ENCODE measurements at places on chromosomes 6 and 20.

DNA sequence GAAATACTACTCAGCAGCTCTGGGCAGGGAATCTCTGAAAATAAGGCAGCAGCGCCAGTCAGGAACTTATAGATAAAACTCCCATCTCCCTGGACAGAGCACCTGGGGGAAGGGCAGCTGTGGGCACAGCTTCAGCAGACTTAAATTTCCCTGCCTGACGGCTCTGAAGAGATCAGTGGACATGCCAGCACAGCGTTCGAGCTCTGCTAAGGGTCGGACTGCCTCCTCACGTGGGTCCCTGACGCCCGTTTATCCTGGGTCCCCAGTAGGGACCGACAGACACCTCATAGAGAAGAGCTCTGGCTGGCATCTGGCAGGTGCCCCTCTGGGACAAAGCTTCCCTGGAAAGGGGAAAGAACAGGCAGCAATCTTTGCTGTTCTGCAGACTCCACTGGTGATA is 59.0 kb downstream of the COL21A1 start:
- no peak for DNase-seq

- no peak for DNase-seq
Measured at GRCh38 chr6:106183430-106183829, 97.3 kb downstream of the PRDM1 start.

DNA sequence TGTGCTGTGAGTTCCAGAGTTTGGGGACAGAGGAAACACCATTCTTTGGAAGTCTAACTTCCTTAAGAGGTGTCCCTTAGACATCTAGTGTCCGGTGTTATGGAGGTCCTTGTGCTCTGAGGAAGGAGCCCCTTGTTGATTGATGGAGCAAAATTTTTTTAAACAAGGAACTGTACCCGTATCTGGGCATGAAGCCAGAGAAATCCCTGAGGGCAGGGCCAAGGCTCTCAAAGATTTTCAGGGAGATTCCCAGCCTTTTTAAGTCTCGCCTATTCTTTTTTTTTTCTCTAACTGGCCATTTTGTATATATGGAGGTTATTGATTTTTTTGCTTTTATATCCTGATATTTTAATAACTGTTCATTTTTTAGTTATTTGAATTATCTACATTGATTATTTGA is 45.9 kb downstream of the TRIM38 start:
- DNase-seq, result no peak

GRCh38 chr6:162825597-162825996 is 97.8 kb downstream of the PACRG start:
- no peak for DNase-seq

- DNase-seq, result no peak
Measured at GRCh38 chr6:30640481-30640880, 6.5 kb upstream of the C6orf136 start.

DNA sequence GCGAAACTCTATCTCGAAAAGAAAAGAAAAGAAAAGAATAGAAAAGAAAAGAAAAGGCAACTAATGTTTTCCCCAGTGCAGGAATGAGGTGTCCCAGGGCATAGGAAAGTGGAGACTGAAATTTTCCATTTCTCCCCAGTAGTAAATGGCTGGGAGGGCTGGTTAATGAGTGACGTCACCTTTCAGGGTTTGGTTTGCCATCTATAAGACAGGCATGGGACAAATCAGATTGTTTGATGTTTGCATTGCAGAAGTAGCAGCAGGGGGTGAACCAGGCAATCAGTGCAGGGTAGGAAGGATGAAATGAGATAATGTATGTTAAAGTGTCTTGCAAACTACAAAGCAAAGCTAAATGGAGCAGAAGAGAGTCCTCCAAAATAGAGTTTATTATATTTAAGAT is 533.4 kb downstream of the PKHD1 start:
- DNase-seq, result no peak

GRCh38 chr20:32378461-32378860 is 20.3 kb downstream of the ASXL1 start:
- no peak for DNase-seq

DNA sequence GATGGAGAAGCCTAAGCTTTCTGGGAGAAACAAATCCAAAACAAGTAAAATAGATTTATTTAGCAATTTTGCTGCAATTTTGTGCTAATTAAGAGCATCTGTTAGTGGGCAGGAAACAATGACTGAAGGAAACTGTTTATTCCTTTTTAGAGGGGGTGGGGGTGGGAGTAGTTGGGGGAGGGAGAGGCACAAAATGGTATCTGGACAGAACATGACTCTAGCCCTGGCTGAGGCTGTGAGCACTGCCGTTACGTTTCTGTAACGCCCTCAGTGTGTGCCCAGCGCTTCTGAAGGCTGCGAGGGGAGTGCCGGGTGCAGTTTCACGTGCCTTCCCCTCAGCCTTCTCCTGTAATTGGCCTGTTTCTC is 28.8 kb downstream of the METTL24 start:
- no peak for DNase-seq

DNA sequence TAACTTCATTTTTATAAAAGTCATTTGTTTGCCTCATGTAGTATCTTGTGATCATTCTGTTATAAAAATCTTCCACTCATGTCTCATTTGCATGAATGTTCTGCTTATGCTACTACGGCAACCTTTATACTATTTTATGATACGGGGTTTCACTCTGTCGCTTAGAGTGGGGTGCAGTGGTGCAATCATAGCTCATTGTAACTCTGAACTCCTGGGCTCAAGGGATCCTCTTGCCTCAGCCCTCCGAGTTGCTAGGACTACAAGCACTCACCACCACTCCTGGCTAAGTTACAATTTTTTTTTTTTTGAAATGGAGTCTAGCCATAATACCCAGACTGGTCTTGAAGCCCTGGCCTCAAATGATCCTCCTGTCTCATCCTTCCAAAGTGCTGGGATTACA is 154.4 kb upstream of the PREP start:
- no peak for DNase-seq

GRCh38 chr6:73965539-73966029 is 269.6 kb downstream of the CD109 start:
- no peak for DNase-seq

- DNase-seq, result no peak
Measured at GRCh38 chr20:14817101-14817500, 479.7 kb upstream of the FLRT3 start.

DNA sequence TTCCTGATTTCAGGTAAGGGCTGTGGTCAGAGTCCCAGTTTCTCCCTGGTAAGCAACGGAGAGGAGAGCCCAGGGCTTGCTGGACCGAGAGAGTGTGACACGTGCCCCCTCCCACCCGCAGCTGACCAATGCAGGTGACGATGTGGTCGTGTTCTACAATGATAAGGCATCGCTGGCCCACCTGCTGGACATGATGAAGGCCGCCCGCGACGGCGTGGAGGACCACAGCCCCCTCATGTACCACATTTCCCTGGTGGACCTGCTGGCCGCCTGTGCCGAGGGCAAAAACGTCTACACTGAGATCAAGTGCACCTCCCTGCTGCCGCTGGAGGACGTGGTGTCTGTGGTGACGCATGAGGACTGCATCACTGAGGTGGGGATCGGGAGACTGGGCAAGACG is 31.7 kb downstream of the UQCC2 start:
- DNase-seq, result no peak

- DNase-seq, result no peak
Measured at GRCh38 chr20:5463007-5463686, 146.4 kb upstream of the PROKR2 start.

DNA sequence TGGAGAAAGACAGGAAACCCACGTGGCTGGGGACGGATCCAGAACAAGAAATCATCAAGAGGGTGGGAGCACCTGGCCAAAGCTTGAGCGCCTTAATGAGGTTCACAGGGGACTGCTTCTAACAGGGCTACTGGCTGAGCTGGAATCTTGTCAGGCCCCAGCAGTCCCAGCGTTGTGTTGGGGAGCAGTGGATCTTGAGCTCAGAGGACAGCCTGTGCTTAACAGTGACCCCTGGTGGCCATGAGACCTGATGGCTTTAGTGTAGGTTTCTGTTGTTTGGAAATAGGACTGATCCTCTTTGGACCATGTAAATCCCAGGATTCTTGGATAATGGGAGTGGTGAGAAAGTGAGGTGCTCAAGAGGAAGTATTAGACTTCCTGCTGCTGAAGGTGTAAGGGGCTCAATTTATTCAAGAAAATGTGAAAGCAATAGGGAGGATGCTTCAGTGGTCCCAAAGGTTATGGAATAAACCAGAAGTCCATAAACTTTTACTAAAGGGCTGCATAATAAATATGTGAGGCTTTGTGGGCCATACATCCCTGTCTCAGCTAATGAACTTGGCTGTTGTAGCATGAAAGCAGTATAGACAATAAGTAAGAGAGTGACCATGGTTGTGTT is 216.2 kb downstream of the NFATC2 start:
- no peak for DNase-seq

GRCh38 chr6:78614961-78615360 is 252.4 kb upstream of the IRAK1BP1 start:
- no peak for DNase-seq

DNA sequence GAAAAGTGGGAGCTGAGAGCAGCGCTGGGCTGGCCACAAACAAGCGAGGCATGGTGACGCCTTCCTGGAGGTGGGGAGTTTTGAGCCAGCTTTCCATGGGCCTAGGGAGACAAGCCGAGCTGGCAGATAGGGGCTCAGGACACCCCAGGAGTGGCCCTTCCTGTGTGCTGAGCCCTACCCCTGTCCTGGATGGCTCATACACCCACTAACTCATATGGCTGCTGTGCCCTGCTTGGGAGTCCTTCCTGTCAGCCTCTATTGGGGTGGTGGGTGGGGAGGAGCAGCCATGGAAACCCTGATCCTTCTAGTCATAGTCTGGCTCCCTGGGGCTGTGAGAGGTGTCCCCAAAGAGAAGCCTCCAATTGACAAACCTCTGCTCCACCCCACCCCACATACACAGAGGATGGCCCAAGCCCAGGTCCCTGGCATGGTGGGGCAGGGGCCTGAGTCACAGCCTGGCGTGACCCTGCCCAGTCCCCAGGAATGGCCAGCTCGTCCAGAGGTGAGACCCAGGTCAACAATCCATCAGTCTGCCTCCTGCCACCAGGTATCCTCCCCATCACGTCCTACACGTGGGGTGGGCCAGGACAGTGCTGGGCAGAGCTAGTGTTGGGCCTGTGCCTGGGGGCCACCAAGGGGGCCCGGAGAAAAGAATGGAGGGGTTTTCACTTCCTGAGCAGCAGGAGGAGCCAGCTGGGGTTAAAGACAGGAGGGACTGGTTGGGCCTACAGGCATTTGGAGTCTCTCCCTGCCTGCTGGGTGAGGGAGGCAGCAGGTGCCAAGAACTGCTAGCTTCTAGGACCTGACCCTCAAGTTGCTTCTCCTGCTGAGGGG is 52.2 kb downstream of the MRPL14 start:
- no peak for DNase-seq

GRCh38 chr20:59015812-59016711 is 3.2 kb upstream of the TUBB1 start:
- no peak for DNase-seq

- DNase-seq, result no peak
Measured at GRCh38 chr20:47358039-47358671, 1.7 kb upstream of the ZMYND8 start.

GRCh38 chr20:6311841-6312655 is 189.2 kb upstream of the FERMT1 start:
- DNase-seq, result no peak

- DNase-seq, result peak; percentile 5
Measured at GRCh38 chr6:85015396-85015990, 251.1 kb upstream of the TBX18 start.

- DNase-seq, result no peak
Measured at GRCh38 chr6:148316308-148316707, 26.3 kb upstream of the SASH1 start.

DNA sequence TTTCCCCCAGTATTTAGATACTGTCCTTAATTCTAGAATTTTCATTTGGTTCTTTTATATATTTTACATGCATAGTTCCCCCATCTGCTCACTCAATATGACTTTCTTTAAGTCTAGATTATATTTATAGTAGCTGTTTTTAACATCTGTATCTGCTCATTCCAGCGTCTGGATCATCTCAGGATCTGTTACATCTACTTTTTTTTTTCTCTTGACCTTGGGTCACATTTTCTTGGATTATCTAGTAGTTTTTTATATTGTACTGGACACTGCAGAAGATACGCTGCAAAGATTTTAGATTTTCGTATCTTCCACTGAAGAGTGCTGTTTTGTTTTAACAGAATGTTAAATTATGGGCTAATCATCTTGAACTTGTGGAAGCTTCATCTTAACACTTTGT is 20.7 kb downstream of the RAB22A start:
- DNase-seq, result no peak

- no peak for DNase-seq
Measured at GRCh38 chr6:125358898-125359297, 57.1 kb upstream of the HDDC2 start.

DNA sequence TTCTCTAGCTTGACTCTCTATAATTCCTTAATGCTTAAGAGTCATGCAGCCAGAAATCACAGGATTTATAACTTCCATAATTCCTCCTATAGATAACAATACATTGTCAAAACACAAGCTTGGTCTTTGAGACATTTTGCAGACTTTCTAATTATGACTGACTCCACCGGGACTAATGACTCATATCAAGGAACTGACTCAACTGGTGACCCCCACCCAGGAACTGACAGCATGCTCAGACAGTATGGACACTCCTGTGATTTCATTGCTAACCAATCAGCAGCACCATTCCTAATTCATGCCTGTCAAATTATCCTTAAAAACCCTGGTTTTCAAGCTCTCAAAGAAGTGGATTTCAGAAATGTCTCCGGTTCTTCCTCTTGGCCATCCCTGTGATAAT is 670.5 kb upstream of the IMPG1 start:
- no peak for DNase-seq

DNA sequence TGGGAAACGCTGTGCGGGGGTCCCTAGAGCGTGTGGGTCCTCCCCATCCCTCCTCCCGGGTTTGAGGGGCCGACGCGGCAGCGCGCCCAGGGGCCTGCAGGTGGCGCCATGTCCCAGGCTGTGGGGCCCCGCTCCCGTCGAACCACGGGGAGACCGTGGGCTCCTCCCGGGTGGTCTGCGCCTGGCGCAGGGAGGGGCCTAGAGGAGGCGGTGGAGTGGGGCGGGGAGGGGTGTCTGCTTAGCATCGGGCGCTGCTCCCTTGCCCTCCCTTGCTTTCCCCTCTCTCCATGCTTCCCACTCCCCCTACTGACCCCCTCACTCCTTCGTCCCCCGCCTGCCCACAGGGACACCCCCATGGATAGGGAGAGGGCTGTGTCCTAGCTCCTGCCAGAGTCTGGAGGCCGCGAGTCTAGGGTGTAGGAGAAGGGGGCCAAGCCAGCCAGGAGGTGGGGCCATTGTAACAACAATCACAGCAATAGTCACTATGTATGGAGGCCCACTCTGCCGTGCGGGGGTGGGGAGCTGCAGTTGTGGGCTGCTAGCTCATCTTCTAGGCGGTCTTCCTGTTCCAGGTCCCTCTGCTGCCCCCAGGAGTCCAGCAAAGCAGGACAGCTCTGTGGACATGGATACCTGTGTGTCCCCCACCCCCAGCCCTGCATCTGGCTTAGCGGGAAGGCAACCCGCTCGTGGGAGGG is 51.7 kb downstream of the CHMP4B start:
- DNase-seq, result peak; percentile 23

- no peak for DNase-seq
Measured at GRCh38 chr20:23159256-23159946, 73.3 kb upstream of the CD93 start.

DNA sequence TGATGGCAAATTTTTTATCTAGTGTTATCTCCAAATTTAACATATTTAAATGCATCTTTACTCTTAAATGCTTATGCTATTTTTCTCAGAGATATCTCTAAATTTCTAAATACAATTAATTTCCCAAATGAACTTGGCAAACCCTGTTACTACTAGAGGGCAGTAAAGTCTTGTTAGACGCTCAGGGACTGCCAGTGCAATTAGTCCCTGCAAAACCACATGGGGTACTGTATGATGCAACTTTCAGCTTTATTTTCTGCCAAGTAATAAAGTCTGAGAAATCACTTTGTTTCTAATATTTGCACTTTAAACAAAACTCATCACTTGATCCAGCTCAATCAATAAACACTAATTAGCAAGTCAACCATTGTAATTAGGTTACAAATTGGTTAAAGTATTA is 76.0 kb upstream of the ADGRB3 start:
- DNase-seq, result no peak

Data from NCI-H2227 treated with DMSO at 0.1 percent for 48 hours (cell line).